ENCODE measurements at places on chromosomes 3 and 15.

DNA sequence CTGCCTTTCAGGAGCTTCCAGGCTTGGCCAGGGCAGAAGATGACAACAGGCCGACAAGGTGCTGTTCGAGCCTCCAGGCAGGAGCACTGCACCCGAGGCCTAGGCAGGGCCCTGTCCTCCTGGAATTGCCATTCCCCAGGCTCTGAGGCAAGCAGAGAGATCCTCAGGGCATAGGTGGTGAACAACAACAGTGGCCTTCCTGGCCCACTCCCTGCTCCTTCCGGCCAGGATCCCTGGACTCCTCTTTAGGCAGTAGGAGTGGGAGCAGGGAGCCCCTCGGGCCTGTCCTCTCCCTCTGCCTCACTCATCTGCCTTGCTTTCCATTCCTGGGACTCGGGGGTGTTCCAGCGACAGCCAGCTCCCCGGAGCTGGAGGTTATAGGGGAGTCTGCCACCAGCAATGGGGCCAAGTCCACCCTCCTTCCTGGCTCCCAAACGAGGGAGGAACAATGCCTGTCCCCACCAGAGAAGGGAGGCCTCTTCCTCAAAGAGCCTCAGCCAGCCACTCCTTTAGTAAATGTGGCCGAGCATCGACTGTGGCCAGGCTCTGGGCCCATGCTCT is 135.0 kb downstream of the NUP210 start:
- DNase-seq: no peak

- DNase-seq: no peak
These were observed 154.3 kb upstream of the CCDC54 start for GRCh38 chr3:107222907-107223306.

DNA sequence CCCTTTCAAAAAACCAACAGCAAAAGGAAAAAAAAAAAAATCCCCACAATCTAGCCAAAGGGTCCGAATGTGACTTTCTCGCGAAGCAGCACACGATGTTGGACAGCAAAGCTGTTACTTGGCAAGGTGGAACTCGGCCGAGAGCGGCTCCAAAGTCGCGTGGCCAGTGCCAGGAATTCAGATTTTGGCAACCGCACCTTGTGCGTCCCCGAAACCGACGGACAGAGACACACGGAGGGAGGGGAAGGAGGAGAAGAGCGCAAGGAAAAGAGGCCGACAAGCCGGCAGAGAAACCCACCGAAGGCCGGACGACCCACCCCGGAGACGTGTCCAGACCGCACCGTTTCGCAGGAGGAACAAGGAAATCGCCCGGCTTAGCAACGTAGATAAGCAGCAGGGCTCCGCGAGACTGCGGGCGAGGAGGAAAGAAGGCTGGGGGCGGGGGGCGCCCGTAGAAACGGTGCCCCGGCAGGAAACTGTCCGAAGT is 517.3 kb downstream of the MECOM start:
- DNase-seq: peak; percentile 74

DNA sequence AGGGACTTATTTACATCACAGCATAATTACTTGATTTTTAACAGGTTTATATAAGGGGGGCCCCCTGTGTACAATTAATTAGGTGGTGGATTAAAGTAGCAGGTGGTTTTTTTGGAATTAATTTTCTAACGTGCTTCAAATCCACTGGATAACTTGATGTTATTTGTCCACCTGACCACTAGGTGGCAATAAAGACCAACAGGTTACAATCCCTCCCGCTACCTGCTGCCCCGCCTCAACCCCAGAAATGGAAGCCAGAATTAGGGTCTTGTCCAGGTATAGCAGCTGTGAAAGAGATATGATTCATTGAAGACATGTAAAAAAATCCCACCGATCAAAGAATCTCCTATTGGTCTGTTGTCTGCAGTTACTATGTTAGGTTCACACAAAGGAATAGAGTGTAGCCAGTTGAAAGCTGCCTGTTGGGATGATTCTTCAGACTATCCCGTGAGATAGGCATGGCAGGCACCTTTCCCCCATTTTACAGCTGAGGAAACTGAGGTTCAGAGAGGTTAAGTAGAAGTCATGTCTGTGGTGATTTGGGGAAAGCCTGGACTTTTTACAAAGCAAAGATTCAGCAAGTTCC is 44.0 kb downstream of the MFSD1 start:
- DNase-seq: no peak

- DNase-seq: no peak
These were observed 71.0 kb downstream of the CRYGS start for GRCh38 chr3:186473166-186473565.

DNA sequence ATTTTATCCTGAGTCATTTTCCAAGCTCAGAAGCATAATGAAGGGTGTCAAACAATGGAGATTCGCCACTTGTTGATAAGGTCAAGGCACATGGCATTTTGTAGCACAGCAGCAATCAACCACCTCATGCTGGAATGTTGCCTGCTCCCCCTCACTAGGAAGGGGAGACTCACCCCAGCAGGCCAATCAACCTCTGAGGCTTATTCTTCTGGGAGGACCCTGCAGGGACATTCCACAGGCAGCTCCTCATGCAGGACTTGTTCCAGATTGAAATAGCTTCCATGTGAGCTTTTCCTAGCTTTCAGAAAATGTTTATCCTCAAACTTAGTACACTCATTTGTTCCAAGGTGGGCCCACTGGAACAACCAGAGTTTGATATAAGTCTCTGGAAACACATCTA is 77.6 kb downstream of the SSR3 start:
- DNase-seq: no peak

GRCh38 chr3:46640927-46641326 is 28.6 kb downstream of the FAM240A start:
- no peak for DNase-seq

DNA sequence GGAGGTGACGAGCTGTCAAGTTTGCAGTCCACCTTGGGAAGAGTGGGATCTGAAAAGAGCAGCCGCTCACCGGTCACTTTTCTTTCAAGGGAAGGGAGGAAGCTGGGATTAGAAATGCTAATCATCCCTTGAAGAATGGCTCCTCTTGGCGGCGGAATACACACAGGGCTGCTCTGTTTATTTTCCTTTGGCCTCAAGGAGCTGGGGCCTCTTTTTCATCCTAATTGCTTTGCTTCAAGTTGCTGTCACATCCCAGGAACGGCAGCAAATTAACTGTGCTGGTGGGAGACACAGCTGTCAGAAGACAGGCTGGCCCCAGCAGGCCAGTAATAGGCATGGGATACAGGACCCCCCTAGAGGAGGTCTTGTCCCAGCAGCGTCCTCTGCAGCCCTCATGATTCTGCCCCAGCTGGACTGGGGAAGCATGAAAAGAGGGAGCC is 6.7 kb downstream of the KBTBD13 start:
- no peak for DNase-seq

GRCh38 chr15:64597477-64597822 is 137.1 kb downstream of the ZNF609 start:
- no peak for DNase-seq

- DNase-seq: no peak
These were observed 39.3 kb downstream of the CCR1 start for GRCh38 chr3:46168583-46169345.

DNA sequence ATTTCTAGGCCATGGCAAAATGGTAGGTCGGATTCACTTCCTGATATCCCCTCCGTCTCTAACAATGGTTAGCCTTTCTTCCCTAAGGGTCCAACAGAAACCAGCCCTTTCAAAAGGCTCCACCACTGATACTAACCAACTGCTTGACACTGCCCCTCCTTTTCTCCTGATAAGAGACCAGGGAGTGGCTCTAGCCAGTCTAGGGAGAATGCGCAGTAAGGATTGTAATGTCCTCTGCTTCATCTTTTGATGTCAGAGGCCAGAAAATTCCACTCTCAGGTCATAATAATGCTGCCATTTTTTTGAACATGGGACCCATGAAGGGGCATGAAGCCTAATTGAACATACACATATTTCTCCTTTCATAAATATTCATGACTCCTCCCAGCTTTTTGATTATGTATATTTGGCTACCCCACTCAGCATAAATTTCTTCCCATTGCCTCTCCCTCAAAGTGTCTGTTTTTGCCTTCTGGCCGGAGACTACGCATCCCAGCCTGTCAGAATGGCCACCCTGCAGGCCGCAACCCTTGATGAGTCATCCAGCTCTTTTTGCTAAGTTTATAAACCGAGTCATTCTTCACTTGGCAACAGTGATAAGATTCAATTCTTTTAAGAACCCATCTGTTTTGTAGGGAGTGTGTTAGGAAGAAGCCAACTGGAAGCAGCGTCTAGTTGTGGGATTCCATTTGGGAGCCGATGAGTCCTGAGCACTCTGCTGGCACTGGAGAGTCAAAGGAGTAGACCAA is 189.0 kb upstream of the MCTP2 start:
- no peak for DNase-seq

GRCh38 chr3:72446218-72447058 is 401.8 kb downstream of the SHQ1 start:
- DNase-seq: peak; percentile 84

DNA sequence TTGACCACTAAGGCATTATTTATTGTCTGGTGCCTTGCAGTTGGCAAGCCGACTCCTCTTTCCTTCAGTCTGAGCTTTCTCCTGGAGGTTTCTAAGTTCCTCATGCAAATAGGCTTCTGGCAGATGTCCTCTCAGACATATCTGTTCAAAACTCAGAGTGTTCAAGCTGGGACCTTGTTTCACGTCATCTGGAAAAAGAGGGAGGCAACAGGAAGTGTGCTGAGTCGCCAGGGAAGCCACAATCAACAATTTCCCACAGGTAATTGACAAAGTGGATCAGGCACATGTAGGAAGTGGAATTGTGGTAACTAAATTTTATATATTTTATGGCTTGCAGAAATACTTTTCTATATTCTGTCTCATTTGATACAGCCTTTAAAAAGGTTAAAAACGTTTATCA is 14.6 kb downstream of the SCG5 start:
- no peak for DNase-seq

DNA sequence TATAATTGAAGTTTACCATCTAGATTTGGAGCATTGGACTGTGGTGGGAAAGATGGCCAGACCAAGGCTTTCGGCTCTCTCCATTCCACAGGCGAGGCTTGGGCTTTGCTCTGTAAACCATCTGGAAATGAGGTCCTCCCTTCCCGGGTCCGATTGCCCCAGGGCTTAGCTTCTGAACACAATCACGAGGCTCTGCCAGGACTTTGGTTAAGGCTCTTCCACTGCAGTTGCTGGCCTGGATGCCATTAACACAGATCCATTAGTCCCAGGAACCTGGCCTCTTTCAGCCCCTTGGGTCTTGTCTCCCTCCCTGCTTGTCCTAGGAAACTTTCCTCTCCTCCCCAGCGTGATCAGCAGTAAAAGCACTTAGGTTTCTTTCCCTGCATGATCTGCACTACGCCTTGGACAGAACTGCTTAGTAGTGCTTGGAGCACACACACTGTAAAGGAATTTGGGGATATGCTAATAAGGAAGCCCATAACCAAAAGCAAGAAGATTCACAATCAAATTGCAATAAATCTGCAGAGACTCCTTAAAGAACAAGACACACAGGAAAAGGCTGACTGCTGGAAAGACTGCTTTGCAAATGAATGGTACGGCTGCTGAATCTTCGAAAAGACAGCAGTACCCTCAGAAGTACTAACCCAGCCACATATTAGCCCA is 154.3 kb downstream of the ECT2 start:
- DNase-seq: no peak

DNA sequence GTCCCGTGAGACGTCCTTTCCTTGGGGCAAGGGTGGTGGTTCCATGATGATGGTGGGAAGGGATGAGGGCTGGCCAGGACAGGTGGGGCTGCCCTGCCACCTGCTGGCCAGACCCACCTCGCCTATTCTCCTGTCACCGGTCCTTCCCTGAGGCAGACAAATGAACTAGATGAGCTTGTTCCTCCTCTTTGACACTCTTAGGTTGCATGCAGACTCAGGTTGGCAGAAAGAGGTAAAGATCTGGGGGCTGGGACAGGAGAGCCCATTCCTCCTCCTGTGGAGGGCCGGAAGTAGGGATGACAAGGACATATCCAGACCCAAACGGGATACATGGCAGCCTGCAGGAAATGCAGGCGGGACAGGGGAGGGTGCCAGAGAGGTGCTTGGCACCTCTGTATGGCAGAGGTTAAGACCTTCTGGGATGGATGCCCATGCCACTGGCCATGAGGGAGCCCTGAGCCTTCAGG is 38.6 kb downstream of the ACSBG1 start:
- DNase-seq: peak; percentile 66

DNA sequence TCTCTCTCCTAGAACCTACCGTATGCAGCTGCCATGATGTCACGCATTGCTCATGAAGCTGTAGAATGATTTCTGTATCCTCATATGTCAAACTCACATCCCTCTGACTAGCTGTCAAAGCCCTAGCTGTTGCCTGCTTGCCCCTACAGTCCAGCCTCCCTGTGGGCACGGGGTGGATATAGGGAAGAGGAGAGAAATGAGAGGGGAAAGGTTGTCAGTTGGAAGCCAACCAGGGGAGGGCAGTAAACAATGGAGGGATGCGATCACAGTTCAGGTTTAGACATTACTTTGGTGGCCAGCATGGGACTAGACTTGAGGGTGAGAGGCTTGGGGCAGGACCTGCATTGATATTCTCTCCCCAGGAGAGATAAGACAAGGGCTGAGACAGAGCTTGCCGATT is 1.7 kb upstream of the HDGFL3 start:
- no peak for DNase-seq

DNA sequence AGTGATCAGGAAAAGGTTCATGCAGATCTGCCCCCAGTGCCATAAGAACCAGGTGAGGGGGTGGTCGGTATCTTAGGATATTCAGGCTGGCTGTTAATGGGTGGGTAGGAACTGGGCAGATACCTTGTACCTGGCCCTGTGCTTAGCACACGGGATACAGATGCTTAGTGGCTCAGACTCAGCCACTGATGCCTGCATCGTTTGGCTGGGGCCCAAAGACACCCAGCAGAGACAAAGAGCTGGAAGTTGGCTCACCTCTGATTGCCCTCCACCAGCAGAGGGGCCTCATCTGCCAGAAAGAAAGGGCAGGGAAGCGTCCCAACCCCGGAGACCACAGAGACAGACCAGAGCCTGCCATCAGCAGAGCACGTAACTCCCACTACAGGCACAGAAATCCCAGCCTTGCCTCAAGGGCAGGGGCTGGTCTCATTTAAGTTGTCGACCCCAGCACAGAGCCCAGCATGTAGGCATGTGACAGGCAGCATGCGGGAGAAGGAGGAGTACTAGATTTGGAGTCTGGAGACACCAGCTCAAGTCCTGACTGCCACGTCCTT is 64.1 kb upstream of the SLC6A1 start:
- DNase-seq: no peak

DNA sequence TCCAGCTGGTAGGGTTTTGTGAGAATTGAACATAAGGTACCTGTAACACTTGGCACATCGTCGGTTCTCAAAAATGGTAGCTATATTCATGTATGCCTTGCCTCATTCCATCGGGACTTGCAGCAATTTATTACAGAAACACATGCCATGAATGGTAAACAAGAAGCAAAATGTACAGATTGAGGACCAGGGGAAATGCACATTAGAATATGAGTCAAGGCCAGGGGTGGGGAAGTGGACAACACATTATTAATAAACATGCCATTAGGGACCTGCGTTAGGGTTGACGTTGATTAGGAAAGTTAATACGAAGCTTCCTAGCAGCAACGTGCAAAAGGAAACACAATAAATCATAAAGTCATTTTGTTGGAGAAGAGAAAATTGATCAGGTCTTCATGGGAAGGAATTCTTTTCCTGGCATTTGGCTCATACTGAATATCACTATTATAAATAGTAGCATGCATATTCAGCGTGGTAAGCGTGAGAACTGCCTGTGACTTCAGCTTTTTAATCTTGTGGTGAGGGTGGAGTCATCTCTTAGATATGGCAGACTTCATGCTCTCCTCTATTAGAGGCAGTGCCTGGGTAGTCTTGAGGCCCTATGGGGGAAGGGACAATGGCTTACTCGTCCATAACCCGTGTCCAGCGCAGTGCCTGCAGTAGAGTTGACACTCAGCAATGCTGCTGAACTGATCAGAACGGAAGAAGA is 184.9 kb downstream of the SV2B start:
- DNase-seq: no peak

GRCh38 chr3:38643090-38643489 is 6.4 kb downstream of the SCN5A start:
- DNase-seq: no peak

Measured in mucosa of descending colon (tissue), 3 donors.